Activated T-helper 1 cell treated with anti-CD3 and anti-CD28 coated beads, Interleukin-2, amount 50 U/mL, for 16 hours (primary cell): ENCODE measurements at places on chromosomes 7 and 10.

DNA sequence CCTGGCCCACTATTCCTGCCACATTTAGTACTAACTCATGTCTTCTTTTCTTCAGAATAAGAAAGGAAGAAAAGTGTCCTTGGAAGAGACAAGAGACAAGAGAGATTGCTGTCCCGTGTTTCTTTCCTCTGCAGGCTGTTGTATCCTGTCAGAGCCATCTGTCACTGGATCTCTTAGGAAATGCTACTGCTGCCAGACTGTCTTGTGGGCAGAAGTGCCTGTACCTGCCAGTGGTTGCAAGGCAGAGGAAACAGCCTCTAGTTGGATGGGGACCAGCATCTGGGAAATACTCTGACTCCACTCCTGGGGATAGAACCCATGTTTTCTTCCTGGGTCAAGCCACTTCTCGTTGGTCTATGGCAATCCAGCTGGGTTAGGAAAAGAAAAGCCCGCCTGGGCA is 16.7 kb upstream of the MAP3K8 start:
- DNase-seq, result no peak

GRCh38 chr7:16630654-16631053 is 14.9 kb downstream of the ANKMY2 start:
- DNase-seq, result no peak

- DNase-seq, result no peak
Measured at GRCh38 chr10:68165643-68166042, 56.4 kb downstream of the MYPN start.

- no peak for DNase-seq
Measured at GRCh38 chr7:81248420-81248819, 329.6 kb upstream of the SEMA3C start.

- DNase-seq, result no peak
Measured at GRCh38 chr7:81908220-81908619, 138.4 kb upstream of the HGF start.

DNA sequence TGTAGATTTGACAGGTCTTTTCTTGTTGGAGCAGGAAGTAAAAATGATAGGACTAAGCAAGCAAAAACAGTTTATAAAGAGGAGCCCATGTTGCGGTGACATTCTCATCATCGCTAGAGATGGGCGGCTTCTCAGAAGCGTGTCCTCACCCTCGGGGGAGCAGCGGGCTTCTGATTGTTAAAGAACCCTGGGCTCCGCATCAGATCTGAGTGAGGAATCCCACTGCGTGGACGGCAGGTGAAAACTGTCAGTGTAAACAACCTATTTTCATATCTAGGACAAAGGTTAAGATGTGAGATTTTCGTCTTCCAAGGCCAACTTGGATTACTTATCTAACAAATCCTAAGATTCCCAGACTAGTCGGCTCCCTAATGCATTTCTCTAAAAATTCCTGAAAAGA is 177.6 kb downstream of the ADARB2 start:
- DNase-seq, result no peak

DNA sequence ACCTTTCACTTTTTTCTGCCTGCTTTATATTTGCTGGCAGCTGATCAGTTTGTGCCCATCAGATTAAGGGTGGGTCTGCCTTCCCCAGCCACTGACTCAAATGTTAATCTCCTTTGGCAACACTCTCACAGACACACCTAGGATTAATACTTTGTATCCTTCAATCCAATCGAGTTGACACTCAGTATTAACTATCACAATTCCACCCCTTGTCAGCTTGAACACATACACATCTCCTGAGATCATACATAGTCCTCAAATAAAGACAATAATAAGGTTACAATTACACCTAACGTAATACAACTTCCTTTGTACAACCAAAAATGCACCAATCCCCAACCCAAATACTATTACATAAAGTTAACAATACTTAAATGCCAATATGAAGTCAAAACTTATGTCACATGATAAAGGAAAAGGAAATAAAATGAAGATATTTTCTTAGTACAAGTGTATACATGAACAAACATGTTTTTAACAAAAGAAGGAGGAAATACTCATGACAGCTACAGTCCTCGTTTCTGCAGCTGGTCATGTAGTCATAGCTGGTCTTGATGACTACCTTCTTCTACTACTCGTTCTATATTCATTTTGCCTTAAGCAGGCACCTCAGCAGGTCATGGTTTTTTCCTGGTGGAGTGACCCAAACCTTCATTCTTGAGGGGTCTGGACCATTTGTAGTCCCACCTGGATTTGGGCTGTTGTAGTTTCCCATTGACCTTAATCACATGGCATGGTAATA is 96.7 kb upstream of the CABCOCO1 start:
- no peak for DNase-seq

DNA sequence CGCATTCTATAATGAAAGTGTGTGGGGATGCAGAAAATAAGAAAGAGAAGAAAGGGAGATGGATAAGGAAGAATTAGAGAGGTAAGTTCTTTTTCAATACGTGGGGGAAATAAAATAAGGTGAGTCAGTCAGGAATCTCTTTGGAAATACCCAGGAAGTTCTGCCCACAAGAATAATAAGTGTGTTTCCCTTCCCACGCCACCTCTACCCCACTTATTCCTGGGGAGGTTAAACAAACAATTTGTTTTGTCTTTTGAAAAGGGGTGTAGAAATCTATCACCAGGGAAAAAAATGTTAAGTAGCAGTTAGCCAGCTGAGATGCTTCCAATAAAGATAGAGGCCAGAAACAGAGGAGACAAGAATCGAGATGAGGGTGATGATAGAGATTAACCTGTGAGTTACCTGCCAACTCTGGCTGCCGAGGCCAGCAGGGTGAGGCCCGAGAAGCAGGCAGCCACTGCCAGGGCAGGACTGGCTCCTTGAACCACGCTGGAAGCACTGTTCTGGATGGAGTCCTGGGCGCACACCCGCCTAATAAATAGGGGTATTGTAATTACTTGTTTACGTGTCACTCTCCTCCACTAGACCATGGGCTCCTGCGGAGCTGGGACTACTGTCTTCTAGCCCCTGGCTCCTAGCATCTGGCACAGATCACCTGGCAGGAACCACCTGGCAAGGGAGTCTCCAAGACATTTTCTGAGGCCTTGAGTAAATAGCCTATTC is 191.3 kb downstream of the FGFR2 start:
- no peak for DNase-seq

DNA sequence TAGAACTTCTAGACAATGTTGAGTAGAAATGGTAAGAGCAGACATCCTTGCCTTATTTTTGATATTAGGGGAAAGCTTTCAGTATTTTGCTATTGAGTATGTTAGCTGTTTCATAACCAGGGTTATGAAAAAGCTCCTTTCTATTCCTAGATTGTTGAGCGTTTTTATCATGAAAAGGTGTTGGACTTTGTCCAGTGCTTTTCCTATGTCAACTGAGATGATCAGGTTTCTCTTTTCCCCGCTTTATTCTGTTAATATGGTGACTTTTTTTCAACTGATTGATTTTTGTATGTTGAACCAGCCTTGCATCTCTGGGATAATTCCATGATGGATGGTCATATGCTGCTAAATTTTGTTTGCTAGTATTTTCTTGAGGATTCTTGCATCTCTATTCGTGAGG is 58.5 kb downstream of the LCOR start:
- DNase-seq, result no peak

DNA sequence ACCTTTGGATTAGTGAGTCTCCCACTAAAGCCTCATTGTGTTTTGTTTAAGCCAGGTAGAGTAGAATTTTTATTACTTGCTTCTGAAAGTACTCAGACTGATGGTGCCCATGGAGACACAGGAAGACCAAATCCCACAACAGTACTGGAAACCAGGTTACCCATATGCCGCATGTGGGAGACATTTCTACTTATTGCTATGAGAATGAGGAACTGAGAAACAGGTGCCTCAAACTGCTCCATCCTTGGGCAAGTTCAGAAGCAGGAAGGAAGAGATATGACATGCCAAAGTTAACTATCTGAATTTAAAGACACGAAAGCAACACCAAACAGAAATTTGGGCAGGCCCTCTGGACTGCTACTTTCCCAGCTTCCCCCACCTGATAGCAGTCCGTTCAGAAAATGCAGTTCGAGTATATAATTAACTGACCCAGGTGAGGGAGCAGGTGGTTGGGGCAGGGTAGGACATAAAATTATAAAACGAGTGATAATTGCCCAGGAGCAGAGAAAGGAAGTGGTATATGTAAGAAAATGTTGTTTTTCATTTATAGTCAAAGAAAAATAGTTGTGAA is 382.3 kb upstream of the MTPN start:
- no peak for DNase-seq

- no peak for DNase-seq
Measured at GRCh38 chr7:84664626-84665025, 470.0 kb upstream of the SEMA3A start.

DNA sequence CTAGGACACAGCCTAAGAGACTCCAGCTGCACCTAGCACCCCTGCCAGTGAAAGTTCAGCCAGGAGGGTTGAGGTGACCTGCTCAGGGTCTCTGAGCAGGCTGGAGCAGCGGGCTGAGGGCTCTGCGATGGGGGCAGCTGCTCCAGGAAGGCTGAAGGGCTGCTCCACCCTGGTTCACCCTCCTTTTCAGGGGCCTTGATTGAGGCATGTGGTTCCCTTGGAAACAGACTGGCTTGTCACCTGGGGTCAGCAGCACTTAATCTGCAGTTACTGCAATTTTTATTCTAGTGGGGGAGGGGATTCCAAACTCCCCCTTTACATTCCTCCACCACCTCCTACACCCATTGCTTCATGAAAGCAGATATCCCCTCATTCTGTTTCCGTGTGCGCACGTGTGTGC is 85.3 kb upstream of the UNC5B start:
- DNase-seq, result no peak

DNA sequence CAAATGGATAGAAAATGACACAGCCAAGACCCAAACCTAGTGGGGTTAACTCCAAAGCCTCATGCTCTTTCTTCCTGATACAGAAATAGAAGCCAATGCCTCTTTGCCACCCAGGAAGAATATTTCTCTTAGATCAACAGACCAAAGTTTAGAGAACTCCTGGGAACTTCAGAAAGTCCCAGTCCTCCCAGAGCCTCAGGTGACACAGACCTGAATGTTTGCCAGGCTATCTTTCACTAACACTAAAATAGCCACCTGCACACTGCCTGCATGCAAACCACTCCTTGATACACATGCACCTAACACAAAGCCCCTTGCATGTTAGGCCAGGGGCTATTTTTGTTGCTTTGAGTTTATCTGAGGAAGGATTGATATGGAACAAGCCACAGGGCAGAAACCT is 27.7 kb downstream of the LSM5 start:
- DNase-seq, result no peak

DNA sequence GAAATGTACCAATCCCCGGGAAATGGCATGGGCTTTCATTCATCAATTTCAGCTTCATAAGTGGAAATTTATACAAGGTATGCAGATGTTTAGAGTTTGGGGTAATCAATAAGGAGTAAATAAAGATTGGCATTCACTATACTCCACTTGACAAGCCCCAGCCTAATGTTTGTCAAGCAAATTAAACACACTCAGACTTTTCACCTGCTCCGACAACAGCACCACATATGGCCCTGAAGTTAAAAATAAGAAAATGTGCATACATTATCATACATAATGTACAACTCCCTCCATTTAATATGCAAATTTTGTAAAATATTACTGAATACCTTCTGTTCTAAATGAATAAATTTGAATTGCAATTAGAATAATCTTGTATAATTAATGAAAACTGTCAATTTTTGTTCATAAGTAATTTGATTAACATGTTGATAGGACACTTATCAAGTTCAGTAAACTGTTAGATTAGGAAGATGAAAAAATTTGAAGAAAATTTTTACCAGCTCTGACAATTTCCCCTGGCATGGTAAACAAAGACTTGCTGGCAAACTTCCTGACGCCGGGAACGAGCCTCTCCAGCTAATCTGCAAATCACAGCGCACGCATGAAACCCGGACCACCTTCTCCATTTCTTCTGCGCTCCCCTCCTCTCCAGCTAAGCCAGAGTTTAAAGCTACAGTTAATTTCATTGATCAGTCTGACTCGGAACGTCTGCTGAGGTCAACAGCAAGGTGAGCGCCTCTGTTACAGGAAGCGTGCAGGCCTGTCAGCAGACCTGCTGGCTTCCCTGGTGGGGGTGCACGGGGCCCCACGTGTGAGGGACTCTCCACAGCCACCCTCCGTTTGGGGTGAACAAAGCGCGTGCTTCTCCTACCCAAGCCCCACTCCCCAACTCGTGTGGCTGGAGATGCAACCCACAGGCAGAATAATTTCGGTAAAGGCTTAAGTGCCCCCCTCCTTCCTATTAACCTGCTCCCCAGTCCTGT is 70.7 kb downstream of the EBF3 start:
- DNase-seq, result no peak

DNA sequence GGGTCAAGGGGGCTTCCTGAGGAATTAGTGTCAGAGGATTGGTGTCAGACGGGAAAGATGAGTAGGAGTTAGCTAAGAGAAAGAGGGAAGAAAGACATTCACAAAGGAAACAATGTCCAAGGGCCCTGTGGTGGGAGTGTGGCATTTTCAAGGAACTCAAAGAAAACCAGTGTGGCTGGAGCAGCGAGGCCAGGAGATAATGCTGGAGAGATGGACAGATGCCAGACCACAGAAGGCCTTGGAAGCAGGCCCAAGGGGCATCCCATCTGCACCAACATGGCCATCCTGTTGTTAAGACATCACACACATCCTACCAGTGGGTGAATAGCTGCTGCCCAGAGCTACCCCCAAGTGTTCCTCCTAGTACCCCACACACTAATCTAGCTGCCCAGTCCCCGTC is 36.1 kb upstream of the CUL1 start:
- DNase-seq, result no peak

- DNase-seq, result no peak
Measured at GRCh38 chr7:1234881-1235500, 2.3 kb downstream of the UNCX start.

DNA sequence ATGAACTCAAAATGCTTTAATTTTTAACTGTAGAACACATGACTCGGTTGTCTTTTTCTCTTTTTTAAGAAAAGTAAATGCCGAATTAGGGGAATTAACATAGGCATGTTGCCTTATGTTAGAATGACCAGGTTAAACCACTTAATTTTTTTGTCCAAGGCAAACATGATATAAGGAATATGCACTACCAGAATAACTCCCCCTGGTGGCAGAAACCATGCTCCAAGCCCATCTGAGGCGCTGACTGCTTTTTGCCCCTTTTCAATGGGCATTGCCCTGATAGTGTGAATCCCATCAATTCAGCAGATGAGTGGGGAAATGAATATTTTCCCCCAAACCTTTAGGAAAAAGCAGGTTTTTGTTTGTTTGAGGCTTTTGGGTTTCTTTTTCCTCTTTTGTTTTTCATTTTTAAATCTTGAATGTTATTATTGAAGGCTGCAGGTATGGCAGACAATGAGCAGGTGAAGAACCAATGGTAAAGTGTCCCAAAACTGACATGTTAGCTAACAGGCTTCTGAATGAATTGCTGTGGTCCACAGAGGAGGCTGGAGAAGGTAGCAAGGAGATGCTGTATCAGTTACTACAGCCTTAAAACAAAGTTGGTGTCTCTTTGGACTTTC is 284.3 kb downstream of the SORCS3 start:
- DNase-seq, result no peak
